ENCODE measurements at places on chromosomes 12 and 14. TPM values are rescaled to one million over a fixed set of nuclear protein-coding genes. Genes with fewer than 3 reads are reported as not detected.
A peak's percentile ranks its signal among the peaks of the same experiment; 100 is the strongest.

GRCh38 chr12:47422611-47423010, 283.2 kb downstream of the RPAP3 start:
- peak; percentile 44 for DNase-seq

- DNase-seq, result no peak
Observed at GRCh38 chr14:63508033-63508432, 35.1 kb downstream of the PPP2R5E start.

RHEBL1 gene
- 1.9 TPM for total RNA-seq

DNA sequence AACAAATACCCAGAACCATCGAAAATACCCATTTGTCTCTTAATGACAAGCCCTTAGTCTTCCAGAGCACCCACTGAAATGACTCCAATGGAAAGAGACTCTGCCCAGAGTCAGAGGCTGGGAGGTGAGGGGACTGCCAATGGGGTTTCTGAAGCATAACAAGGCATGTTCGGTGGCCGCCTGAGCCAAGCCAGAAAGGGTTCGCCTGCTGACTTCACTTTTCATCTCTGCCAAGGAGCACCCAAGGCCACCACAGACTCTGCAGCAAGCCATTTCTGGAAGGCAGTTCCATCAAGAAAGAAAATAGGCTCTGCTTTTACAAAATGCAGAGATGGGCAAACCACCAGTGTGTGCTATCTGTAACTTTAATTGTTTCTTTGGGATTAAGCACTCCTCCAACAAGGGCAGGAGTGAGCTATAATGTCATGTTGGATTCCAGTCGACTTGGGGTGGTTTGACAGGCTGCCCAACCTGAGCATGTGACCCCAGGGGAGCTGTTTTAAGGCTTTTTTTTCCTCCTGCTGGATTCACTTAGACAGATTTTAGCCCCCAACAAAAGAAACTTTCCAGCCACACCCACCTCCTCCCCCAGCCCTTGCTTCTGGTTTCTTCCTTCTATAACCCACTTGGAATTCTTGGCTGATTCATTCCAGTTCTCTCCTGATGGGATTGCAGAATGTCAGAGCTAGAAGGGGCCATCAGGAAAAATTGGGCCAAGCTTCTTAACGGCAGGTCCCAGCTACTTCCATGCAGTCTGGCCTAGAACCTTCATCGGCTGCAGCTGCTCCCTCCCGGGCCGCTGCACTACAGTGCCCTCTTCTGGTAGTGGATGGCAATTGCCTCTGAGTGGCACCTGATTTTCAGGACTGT, 24.1 kb downstream of the CKAP4 start:
- no peak for DNase-seq

- DNase-seq, result no peak
Observed at GRCh38 chr12:67014642-67015041, 254.5 kb upstream of the CAND1 start.

DNA sequence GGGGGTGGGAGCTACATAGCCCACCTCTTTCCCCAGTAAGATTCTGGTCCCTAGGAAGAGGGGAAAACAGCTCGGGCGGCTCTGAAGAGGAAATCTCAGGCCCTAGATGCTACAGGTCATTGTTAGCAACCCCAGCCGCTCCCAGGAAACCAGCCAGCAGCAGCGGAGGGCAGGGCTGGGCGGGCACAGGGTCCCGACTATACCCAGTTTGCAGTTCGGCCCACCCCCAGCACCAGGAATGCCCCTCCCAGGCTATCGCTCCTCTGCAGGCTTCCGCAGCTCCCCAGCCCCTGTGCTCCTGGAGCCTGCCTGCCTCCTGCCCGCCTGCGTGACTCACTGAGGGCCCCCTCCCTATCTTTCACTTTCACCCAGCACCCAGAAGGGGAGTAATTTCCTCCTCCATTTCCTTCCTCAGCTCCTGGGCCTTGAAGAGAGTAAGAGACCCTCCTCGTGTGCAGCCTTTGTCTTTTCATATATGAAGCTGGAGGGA, 27.2 kb upstream of the PNMA1 start:
- DNase-seq, result peak; percentile 68

DNA sequence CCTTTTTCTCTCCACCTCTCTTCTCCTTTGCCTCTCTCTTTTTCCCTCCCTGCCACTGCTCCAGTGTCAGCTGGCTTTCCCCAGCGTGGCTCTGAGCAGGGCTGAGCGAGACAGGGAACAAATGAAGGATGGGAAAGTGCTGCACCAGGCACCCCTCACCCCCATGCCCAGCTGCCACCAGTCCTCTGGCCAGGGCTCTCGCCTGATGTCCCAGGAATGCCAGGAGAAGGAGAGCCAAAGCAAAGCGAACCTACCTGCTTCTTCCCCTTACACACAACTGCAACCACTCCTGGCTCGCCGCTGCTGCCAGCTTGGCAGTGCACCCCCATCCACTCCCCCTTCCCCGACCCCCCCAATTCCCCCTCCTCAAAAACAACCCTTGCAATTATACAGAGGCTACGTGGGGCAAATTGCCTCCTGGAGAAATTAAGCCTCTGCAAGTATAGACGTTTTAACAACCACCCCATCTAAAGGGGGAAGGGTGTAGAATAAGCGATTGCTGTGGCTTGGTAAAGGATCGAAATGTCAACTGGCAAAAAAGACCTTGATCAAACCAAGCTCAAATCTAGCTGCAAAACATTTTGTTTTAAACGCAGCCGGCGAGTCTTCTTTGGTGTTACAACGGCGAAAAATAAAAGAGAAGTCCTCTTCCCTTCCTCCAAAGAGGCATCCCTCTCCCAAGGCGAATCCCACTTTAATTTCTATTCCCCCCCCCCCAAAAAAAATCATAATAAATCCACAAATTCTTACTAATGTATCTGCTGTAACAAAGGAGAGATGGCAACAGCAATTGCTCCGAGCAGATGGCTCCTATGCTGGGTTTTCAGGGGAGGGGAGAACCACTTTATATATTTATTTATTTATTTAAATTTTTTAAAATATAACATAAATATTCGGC, 2.9 kb downstream of the BCL11B start:
- no peak for DNase-seq

DNA sequence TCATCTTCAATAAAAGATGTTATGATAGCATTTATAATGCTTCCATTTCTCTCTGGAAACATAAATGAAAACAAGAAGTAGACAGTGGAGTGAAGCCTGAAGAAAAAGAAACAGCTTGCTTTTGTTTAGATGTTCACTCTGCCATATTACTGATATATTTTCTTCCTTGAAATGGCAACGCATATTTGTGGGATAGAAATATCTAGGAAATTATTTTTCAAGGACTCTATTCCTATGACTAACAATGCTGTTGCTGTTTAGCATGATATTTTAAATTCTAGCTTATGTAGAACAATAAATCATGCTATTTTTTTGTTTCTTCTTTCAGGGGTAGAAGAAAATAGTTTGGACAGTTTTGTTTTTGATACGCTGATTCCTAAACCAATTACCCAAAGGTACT, 359.0 kb downstream of the NAV3 start:
- no peak for DNase-seq

TAS2R13 gene
- total RNA-seq, result 0.43 TPM

PZP gene
- not detected for total RNA-seq
